Kidney (tissue), 22 donors: ENCODE measurements at places on chromosomes 7 and 10.

- no peak for DNase-seq
Observed at GRCh38 chr7:19290968-19291367, 145.7 kb upstream of the FERD3L start.

GRCh38 chr7:2607923-2608904, 23.6 kb upstream of the TTYH3 start:
- DNase-seq: no peak

DNA sequence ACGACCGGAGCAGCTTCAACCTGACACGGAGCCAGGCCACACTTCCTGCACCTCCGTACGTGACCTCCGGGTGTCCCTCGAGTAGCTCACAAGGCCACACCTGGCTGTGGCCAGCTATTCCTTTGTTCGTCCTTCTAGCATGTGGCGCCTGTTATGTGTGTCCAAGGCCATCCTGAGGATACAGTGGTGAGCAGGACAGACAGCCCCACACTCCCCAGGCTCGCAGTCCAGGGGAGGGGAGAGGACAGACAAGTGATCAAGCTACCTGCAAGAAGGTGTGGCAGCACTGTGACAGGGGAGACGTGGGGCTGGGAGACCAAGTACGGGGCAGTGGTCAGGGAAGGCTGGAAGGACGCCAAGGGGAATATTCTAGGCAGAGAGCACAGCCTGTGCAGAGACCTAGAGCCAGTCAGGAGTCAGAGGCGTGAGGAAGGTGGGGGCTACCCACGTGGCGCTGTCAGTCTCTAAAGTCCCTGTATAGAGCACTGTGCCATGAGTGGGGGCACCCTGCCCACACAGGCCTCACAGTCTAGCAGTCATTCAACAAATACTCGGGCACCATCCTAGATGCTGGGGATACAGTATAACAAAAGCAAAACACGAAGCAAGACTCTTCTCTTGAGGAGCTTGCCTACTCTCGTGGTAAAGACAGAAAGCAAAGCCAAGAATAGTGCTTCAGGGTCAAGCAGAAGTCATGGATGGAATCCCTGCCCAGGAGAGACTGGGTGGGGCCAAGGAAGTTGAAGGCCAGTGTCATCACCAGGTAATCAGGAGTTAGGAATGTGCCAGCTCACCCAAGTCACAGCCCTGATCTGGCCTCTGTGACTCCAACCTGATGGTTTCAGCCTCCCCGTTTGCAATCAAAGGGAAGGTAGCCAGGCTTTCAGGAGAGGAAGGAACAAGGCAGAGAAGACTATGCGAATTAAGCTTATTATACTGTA, 58.6 kb downstream of the PROSER2 start:
- no peak for DNase-seq

- DNase-seq: no peak
Observed at GRCh38 chr10:107859065-107859464, 694.6 kb upstream of the SORCS1 start.
